DMS79 treated with DMSO at 0.1 percent for 48 hours (cell line): ENCODE measurements at places on chromosomes 13 and 19.

GRCh38 chr19:13428352-13428751 is 77.9 kb downstream of the CACNA1A start:
- no peak for DNase-seq

DNA sequence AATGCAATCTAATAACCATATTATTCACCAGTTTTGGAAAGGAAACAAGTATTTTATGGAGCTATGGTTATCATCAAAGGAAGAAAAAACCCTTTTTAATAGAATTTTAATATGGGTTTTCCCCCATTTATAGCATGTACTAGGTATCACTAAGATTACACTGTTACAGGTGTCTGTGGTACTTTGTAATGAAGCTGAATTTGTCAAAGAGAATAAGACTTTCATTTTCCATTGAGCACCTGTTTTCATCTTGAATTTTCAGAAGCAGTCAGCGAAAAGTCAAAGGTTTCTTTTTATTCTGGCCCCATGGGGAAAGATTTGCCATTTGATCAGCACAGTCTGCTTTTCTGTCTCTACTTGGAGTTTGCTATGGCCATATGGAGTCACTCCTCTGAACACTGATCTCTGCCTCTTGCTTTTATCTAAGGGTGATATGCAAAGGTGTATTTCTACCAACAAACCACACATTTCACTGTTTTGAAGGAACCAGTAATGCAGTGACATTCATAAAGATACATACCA is 590.0 kb downstream of the DCT start:
- no peak for DNase-seq

DNA sequence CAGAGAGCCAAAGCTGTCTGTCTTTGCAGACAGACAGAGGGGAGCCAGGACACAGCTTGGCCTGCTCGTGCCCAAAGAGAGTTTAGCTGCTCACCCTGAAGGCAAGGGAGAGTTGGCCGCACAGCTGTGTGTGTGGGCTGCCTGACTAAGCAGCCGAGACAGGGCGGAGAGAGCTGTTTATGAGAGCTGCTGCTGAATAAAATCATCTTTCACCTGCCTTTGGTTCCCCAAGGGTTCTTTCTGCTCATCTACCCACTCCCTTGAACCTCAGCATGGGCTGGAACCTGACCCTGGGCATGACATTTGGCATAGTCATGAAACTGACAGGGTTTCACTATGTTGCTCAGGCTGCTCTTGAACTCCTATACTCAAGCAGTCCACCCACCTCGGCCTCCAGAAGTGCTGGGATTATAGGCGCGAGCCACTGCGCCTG is 98.2 kb downstream of the RBM26 start:
- DNase-seq = no peak

DNA sequence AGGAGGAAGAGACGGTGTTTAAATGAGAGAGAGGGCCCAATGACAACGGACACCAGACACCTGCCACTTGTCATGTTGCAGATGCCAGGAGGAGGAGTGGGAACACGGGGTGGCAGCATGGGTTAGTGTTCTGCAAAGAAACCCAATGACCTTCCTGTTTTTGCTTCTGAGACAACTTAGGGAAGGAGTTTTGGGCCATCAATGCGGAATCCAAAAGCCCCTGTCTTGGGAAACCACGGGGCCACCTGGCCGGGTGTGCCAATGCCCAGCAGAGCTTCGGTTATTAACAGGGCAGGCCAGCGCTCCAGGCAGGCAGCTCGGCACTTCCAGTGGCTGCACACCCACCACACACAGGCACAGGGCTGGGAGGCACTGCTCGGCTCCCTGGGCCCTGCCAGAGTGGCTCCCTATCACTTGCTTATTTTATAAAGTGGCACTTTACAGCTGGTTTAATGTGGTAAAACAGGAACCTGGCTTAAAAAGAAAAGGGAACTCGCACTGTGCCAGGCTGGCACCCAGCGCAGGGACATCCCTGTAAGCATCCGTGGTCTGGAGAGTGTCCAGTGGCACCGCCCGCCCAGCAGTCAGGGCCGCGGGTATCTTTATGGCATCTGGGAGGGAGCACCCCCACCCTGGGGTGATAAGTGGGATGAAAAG is 19.1 kb downstream of the ELL start:
- DNase-seq = no peak

DNA sequence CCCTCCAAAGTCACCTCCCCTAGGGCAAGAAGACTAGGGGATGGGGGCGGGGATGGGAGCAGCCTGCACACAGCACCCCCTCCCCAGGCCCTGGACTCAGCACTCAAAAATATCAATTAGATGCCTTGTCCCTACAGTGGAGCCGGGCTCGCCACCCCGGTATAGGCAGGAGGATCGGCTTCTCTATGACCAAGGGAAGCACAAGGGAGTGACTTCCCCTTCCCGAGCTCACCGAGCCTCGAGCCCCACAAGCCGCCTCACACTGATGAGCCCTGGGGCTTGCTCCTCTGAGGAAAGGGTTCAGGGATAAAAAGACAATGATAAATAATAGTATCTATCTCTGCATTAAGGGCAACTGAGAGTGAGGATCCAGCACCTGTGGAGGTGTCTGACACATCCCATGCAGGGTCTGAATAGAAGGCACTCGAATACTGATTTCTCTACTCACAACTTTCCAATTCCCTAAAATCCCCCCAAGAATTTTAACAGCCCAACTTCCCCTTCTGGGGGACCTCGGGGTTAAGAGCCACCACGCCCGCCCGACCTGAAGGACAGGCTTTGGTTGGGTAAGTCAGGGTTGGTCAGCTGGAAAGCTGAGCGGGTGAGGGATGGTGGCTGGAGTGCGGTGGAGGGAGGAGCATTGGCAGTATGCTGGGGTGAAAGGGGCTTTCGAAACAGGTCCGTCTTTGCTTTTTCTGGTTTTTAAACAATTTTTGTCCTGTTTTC is 51.3 kb downstream of the STK24 start:
- no peak for DNase-seq

- no peak for DNase-seq
These were observed 2.3 kb downstream of the TFDP1 start for GRCh38 chr13:113586661-113587479.

GRCh38 chr13:80475718-80476117 is 134.8 kb upstream of the SPRY2 start:
- no peak for DNase-seq

- no peak for DNase-seq
These were observed 263.4 kb downstream of the DNAJC15 start for GRCh38 chr13:43286751-43287150.

DNA sequence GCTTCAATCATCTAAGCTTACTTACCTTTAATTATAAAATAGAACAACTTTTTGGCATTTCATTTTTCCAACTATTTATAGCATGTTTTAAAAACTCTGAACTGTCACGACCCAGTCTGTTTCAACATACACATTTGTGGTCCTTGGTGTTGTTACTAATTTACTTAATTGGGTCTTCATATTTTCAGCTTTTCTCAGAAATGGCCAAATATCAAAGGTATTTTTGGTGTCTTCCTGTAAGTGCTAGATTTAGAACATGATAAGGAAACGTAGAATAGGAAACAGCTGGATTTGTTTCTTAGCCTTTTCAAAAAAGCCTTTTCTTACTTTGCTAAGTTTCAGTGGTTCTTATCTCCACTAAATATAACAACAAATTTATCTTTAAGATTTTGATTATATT is 11.4 kb downstream of the LPAR6 start:
- no peak for DNase-seq

DNA sequence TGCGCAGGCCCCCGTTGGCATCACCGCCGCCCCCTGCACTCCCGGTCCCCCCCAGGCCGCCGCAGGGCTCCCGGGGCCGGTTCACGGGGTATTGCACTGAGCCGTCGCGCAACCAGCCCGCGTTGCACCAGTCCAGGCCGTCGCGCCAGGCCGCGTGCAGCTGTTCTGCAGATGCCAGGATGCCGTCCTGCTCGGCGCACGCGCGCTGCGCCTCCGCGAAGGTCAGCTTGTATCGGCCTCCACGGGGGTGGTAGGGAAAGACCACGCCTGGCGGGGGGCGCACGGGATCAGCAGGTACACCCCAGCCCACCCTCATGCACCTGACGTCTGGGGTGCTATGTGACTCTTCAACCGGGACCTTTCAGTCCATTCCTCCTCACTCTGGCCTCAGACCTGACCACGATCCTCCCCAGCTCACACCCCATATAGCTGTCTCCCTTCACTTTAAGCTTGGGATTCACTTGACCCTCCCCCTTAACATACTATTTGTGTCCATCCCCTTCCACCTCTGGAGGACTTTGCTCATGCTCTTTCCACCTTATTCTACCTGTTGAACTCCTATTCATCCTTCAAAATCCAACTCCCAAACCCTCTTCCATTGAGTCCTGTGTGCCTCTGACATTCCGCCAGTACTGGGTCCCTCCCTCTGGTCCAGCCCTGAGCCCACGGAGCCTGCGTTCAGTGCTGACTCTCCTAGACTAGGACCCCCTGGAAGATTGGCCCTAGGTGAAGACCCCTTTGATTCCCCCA is 14.3 kb downstream of the TM6SF2 start:
- DNase-seq = no peak
